ENCODE measurements at places on chromosomes 5 and 9.

- no peak for DNase-seq
These were observed 829.0 kb downstream of the DNAH5 start for GRCh38 chr5:13115476-13115875.

- no peak for DNase-seq
These were observed 58.2 kb downstream of the PLK2 start for GRCh38 chr5:58401701-58402100.

DNA sequence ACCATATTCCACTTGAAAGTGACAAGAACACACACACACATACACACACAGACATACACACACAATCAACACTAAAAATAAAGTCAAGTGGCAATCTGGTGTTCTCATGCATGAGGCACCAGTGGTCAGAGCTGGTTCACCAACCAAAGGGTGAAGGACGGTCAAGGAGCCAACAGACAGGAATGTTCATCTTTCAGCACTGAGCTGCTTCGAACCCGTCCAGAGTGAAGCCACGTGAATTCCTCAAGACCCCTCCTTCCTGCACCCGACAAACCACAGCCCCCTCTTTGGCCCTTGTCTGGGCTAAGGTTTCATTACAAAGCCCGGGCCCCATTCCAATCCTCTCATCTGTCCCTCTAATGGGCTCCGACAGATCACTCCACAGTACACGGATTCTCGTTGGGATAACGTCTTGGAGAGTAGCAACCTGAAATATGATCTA, 84.5 kb upstream of the SMIM23 start:
- no peak for DNase-seq

DNA sequence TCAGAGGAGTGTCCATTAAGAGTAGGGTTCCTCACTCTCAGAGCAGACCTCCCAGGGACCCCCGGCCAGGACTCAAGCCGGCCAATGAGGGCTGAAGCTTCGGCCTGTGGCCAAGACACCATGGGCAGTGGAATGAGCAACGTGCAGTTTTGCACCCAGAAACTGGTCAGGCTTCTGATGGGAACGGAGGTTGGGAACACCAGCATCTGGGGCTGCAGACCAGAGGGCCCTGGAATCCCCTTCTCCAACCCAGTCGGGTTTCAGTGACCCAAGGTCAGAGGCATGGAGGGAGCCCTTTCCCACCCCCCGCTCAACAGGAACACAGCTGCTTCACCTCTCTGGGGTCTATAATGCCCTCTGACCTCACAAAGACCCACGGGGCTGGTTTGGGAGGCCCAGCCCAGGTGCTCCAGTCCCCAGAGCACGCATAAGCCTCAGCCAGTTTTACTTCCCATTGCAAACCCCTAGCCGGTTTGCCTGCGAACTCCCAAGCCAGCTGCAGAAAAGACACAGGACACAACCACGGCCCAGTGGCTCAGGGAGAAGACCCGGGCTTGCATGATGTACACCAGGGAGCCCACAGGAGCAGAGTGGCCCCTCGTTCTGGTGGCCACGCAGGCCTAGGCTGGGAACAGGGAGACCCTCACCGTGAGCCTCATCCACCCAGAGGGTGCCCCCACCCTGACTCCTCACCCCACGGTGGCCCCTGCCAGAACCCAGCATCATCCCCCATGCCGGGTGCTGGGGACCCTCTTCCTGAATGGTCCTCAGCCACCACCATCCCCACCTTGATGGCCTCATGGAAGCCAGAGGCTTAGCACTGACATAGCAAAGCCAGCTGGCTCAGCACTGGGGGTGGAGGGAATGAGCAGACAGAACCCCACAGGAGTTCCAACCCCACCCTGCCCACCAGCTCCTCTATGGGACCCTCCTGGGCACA, 30.6 kb downstream of the VAV2 start:
- DNase-seq, result no peak

- no peak for DNase-seq
These were observed 142.3 kb upstream of the PPP1R2B start for GRCh38 chr5:156707750-156708149.

- no peak for DNase-seq
These were observed 10.0 kb downstream of the TENT4A start for GRCh38 chr5:6723122-6723815.

GRCh38 chr9:20325008-20325407, 297.3 kb downstream of the MLLT3 start:
- no peak for DNase-seq

DNA sequence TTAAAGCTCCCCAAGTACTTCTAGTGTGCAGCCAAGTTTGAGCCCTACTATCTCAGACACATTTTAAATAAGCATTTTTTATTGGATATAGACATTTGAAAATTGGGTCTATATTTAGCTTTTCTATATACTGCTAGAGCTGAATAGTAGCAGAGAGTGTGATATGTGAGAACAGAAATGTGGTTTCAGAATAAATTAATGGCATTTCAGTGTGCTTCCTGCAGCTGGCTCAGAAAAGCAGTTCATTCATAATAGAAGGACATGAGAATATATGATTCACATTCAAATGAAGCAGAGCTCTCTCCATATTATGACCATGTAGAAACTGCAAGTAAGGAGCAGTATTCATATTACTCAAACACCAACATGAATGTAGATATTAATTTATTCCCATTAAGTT, 464.0 kb downstream of the PTPRD start:
- DNase-seq, result no peak

GRCh38 chr9:100160021-100160420, 61.0 kb downstream of the INVS start:
- no peak for DNase-seq

DNA sequence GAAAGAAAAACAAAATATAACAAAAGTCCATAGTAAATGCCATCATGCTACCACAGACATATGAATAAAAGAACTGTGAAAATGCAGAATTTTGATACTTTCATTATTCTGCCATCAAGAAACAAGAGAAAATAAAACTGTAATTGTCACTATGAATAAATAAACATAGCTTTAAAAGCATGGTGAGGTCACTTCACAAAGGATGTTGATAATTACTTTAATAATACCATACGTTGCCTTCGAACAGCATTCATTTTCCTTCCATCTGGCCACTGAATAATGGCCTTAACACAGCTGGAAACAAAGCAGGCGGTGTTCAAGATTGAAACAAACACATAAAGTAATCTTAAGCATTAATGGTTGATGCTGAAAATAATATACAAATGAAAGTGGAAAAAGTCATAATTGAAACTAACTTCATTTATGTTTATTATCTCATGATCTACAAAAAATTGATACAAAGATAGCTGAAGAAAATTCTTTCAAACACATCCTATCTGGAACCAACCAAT, 102.0 kb downstream of the AGTPBP1 start:
- no peak for DNase-seq

DNA sequence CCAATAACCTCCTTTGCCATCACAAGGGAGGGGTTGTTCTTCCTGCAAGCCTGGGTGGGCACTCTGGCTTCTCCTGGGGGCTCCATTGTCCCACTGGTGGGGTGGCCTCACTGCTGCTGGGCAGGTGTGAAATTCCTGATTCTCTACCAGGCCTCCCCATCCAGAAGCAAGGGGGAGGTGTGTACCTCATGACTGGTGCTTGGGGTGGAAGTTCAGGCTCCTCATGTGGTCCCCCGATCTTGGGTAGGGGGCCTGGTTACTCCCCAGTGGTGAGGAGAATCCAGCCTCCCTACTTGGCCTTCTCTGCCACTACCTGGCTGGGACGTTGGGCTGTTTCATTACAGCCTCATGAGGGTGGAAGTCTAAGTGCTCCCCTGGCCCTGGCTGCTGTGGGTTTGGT, 433.9 kb downstream of the IRX2 start:
- no peak for DNase-seq

- DNase-seq, result no peak
These were observed 161.6 kb downstream of the NR3C1 start for GRCh38 chr5:143241892-143242291.

DNA sequence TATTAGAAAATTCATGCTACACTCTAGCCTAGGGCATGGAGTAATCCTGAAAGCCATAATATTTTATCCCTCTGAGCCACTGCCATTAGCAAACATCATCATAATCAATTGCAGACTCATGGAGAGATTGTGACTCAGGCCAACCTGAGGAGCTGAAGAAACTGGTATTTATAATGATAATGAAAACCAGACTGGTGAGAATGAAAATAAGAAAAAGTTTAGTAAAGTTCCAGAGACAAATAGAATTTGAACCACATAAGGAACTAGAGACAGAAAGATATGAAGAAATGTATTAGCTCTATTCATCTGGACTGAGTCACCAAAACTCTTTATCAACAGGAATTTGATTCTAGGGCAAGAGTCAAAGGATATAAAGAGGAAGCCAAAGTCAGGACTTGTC, 158.7 kb downstream of the DRD1 start:
- no peak for DNase-seq

DNA sequence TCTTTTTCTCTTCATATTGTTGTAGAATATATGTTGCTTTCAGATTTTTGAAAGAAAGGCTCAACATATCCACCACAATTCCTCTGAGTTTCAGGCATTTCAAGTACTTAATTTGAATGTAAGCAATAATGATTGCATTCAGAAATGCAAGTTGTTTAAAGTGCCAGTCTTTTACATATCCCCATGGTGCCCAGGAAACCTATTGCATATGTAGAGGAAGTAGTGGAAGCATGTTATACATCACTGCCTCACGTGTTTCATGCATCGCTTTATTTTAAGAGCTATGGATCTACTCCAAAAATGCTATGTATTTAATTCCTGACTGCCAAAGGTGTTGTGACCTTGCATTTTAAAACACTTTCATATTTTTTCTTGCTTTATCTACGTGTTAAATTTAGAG, 28.1 kb downstream of the CPEB4 start:
- no peak for DNase-seq

- DNase-seq, result peak; percentile 28
These were observed 200.0 kb downstream of the MELK start for GRCh38 chr9:36772449-36773403.

DNA sequence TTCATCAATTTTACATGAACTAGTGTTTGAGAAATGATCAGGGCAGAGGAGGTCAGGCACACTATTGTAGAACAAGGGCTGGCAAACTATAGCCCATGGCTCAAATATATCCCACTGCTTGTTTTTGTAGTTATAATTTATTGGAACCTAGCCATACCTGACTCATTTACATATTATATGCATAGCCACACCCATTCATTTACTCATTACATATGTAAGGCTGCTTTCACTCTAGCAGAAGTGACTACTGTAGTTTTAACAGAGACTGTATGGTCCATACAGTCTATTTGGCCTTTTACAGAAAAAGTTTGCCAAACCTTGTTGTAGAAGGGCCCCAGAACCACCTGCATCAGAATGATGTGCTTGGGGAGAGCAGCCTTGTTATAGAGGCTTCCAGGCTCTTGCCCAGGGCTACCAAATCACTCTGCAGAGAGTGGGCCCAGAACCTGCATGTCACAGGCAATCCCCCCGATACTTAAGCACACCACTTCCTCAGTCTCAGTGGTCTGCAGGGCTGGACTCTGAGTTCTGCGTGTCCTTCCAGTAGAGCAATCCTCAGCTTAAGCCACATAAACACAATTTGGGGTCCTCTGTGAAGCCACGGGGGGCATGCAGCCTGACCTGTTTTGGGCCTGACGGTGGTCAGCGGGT, 6.7 kb downstream of the ANKS6 start:
- DNase-seq, result no peak

DNA sequence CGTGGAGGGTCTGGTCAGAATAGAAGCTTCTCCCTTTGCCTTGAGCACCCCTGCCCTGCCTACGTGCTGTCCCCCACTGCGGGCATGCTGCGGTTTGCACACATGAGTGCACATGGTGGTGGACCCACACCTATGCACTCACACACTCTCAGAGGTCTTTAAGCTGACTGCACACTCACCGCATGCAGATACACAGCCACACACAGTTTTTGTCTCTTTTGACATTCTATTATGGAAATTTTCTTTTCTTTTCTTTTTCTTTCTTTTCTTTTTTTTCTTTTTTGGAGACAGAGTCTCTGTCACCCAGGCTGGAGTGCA, 584 bp upstream of the ARID3C start:
- DNase-seq, result no peak

DNA sequence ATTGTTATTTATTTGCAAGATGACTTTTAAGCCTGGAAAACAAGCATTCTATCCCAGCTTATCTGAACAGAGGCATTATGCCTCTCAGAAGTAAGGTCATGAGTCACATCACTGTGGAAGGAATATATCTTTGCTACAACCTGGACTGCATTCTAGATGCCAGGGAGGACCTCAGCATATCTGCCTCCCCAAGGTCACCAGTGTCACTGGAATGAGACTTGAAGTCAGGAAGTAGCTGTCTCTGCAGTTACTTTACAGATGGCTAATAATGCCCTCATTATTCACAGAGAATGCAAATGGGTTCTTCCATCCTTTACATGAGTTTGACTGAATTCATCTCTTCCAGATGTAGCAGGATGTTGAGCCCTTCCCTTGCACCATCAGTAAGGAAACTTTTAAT, 4.4 kb upstream of the FAM13B start:
- DNase-seq, result no peak

DNA sequence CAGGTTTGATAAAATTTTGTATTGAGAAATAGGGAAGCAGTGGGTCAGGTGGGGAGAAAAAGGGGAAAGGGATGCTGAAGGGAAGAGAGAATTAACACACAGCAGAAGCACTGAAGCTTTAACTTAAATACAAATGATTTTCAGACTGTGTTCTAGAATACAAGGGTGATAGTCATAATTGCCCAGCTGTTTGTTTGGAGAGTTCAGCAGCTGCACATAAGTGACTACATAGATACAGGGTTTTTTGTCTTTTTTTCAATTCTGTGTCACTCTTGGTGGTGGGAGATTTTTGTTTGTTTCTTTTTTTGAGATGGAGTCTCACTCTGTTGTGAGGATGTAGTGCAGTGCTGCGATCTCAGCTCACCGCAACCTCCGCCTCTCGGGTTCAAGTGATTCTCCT, 590.4 kb upstream of the SEMA6A start:
- DNase-seq, result no peak

GRCh38 chr5:306011-306805, 15.3 kb upstream of the AHRR start:
- no peak for DNase-seq

- DNase-seq, result no peak
These were observed 9.3 kb downstream of the PSD2 start for GRCh38 chr5:139804800-139805397.

DNA sequence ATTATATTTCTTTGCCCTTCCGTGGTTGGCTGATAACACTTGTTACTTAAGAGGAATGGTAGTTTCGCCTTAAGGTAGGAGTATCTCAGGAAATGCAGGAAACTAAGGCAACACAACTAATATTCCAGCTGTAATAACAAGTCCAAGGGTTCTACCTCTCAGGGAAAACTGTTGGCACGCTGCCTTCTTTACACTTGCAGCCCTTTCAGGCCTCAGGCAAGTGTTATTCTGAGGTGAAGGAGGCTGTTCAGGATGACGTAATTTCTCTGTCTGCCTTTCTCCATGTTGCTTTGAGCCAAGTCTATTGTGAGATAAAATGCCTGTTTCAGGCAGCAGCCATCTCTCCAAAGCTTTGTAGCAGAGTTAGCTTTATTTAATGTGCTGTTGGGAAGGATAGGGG, 38.0 kb downstream of the VCAN start:
- DNase-seq, result no peak
